Liver (tissue), 10 donors: ENCODE measurements at places on chromosomes 1 and 21. TPM values are rescaled to one million over a fixed set of nuclear protein-coding genes. Genes with fewer than 3 reads are reported as not detected.

The PCP4L1 gene
- polyA plus RNA-seq = 4.1 TPM

The FCRL5 gene
- 0.10 TPM for polyA plus RNA-seq

DNA sequence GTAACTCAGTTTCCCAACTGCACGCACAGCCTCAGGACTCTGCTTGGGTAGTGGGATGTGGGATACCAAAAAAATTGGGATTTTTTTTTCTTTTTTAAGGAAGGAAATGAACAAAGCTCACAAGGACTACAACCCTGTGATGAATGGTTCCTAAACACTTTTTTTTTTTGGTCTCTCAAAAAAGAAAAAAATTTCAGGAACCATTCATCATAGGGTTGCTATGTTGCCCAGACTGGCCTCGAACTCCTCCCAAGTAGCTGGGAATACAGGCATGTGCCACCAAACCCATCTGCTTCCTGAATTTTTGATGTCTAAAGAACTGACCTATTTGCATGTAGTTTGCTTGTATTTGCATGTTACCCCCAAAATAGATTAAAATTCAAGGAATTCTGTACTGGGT, 6.8 kb downstream of the MINDY1 start:
- no peak for DNase-seq

DNA sequence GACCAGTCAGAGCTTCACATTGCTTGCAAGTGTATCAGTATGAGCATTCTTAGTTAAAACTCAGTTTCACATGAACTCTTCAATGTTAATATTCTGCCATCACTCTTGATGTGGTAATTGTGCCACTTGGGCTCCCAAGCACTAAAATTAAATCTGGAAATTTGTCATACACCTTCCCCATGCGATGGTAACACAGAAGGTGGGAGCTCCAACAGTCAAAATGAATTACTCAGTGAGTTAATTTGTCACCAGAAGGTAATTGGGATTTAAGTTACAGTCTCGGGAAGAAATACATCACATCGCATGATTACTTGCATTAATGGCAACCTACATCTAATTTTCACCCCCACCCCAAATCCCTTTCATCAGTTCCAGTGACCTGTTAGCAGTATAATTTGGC, 376.5 kb upstream of the DAB1 start:
- DNase-seq = no peak

- no peak for DNase-seq
Observed at GRCh38 chr1:104156738-104157137, 407.0 kb downstream of the AMY1C start.

DNA sequence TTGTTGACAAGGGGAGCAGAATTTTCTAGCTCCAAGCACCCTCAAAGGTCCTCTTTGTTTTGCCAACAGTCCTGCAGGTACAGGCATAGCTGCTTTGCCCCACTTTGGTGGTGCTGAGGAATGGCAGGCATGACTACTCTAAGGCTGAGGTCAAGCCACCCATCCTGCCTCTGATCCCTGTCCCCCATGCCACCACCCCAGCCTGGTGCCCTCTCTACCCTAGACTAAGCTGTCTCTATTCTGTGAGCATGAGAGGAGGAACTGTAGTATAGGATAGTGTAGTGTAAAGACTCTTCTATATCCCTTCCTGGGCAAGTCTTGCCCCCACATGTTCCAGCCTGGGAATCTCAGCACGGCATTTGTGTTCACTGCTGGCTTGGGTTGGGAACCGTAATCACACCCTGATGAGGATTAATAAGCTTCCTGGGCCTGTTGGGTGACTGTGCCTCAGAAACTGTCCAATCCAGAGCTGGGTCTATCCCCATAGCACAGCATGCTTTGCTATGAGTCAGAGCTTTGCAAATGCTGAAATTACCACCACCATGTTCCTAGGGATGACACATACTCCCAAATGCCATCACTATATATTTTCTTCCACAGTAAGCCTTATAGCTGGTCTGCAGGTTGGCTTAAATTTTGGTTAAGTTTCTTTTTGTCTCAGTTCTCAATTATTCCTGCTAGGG, 105.7 kb upstream of the PPP2R5A start:
- no peak for DNase-seq

GRCh38 chr1:214747050-214747635, 144.1 kb downstream of the CENPF start:
- no peak for DNase-seq

DNA sequence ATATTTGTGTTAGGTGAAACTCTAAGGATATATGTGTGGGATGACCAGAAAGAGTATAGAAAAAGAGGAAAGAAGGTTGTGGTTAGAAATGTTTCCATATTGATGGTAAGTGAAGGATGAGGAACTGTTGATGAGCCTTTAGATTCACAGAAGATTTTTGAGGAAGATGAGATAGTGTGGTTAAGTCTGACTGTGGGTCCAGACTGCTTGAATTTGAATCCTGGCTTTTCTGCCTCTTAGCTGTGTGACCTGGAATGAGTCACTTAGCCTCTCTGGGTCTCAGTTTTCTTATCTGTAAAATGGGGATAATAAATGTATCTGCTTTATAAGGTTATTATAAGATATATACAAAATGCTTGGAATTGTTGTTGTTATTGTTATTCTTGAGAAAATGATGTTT, 27.5 kb downstream of the RGL1 start:
- DNase-seq = no peak
